ENCODE measurements at places on chromosomes 13 and 19. TPM values are rescaled to one million over a fixed set of nuclear protein-coding genes. Genes with fewer than 3 reads are reported as not detected.

The RRAS gene
- polyA plus RNA-seq: 2.0 TPM

The SHFL gene
- polyA plus RNA-seq: 10.2 TPM

The CD70 gene
- polyA plus RNA-seq: not detected

The FUT3 gene
- polyA plus RNA-seq: not detected

The DAND5 gene
- not detected for polyA plus RNA-seq

The ZNF737 gene
- polyA plus RNA-seq: 6.3 TPM

The KCNRG gene
- 0.24 TPM for polyA plus RNA-seq

The ZNF667 gene
- 15.0 TPM for polyA plus RNA-seq
